ENCODE measurements at places on chromosomes 1 and 21.

DNA sequence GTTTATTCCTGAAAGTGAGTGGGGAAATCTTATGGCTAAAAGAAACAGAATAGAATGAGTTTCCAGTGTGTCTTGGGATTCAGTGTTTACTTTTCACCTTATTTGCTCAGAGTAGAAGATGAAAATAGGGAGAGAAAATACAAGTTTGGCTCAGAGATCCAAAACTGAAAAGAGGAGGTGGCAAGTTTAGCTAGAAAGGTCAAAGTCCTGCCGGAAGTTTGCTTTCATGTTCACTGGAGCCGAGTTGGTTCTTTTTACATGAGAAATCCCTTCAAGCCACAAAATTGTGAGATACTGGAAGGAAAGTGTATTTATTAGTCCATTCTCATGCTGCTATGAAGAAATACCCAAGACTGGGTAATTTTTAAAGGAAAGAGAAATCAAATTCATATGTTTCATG, 604.6 kb downstream of the MRPL39 start:
- no peak for DNase-seq

GRCh38 chr1:69551476-69552324, 16.0 kb upstream of the LRRC7 start:
- no peak for DNase-seq

GRCh38 chr1:151513626-151514121, 2.5 kb downstream of the CGN start:
- DNase-seq, result no peak

- no peak for DNase-seq
These were observed 9.1 kb upstream of the IER5 start for GRCh38 chr1:181079382-181079781.

DNA sequence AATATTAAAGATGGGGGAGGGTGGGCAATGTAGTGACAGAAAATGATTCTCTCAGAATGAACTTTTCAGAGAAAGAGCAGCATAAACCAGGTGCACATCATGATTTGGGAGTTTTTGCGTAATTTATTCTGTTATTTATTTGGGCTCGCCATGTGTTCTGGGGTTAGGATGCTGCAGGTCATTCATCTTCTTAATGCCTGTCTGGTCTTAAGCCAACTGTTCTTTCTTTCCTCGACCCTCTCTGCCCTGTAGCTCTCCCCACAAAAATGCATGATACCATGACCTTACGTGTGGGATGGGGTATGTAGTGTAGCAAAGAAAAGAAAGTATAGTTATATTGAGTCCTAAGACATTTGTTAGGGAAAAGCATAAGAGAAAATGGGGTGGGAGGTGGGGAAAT, 12.3 kb upstream of the TARS2 start:
- DNase-seq, result no peak

GRCh38 chr21:46127239-46128105, 27.9 kb downstream of the FTCD start:
- no peak for DNase-seq

- no peak for DNase-seq
These were observed 59.9 kb upstream of the QSOX1 start for GRCh38 chr1:180094705-180095295.

Measured in NCI-H748 treated with DMSO at 0.1 percent for 48 hours (cell line).